Heart right ventricle (tissue), 16 donors: ENCODE measurements at places on chromosomes 4 and X. TPM values are rescaled to one million over a fixed set of nuclear protein-coding genes. Genes with fewer than 3 reads are reported as not detected.

GRCh38 chr4:40718586-40718985 is 31.2 kb upstream of the NSUN7 start:
- no peak for DNase-seq

DNA sequence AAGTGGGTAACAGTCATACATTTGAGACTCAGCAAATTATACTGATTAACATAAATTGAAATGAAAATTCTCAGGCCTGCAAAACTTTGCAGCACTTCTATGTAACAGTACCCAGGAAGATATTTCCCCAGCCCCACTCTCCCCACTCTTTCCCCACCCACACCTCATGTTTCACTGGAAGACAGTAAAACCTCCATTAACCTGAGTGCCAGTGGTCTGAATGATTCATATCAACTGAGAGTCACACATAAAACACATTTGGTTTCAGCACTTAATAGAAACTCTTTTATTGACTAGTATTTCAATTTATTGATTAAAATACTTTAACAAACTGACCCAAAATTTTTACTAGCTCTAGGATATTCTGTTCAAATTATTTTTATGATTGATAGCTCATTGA is 6.9 kb downstream of the CXCL6 start:
- DNase-seq = no peak

- DNase-seq = no peak
Observed at GRCh38 chr4:176534566-176534965, 214.8 kb downstream of the SPCS3 start.

- no peak for DNase-seq
Observed at GRCh38 chr4:10640561-10641201, 43.9 kb downstream of the CLNK start.

DNA sequence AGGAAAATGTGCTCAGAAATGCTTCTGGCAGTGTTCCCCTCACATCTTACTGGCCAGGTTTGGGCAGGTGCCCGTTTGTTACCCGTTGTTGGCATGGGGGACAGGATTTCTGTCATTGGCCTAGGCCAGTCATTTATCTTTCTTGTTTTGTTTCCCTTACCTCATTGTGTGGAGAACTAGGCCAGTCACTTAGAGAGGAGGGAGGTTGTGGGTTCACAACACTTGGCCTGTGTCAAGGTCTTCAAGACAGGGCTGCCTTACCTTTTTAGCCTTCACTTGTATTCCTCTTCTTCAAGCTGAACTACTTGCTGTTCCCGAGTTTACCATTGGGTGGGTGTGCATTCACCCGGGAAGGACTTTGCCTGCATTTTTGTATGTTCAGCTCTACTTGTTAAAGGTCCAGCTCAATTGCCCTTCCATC is 17.7 kb downstream of the SNX25 start:
- no peak for DNase-seq

DNA sequence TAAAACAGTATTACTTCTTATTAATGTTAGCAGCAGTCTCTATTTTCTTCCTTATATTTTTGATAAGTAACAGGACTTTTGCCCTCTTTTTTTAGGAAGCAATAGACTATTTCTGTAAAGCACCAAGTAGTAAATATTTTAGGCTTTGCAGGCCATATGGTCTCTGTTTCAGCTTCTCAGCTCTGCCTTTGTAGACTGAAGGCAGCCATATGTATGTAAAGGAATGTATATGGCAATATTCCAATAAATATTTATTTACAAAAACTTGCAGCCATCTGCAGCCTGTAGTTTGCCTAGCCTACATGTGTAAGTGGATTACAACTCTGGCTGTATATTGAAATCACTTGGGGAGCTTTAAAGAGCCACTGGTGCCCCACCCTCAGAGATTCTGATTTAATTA is 15.0 kb downstream of the RADX start:
- no peak for DNase-seq

DNA sequence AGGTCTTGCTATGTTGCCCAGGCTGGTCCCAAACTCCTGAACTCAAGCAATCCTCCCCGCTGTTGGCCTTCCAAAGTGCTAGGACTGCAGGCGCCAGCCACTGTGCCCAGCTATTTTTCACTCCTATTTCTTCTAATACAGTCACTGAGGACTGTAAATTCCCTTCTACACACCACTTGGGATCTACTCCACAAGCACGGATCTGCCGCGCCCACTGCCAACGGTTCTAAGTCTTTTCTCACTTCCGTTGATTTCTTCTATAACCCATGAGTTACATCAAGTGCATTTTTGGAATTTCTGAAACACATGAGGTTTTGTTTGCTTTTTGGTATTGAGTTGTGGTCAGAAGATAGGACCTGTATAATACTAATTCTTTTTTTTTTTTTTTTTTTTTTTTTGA is 48.6 kb downstream of the FAM53A start:
- DNase-seq = no peak

DNA sequence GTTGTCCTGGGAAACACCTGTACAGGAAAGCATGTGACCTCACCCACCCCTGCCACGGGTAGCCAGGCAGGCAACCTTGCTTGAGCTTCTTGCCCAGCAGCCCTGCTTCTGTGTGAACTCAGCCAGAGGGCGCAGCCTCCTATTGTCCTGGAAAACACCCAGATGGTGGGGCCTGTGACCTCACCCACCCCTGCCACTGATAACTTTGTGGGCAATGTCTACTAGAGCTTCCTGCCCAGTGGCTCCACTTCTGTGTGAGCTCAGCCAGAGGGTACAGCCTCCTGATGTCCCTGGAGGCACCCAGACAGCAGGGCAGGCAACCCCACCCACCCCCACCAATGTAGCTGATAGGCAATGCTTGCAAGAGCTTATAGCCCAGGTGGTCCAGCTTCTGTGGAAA is 146.3 kb downstream of the DTHD1 start:
- DNase-seq = no peak

- DNase-seq = peak; percentile 9
Observed at GRCh38 chrX:12138361-12139313, at the start of gene FRMPD4. Gene FRMPD4, plus strand, starts transcription at chrX:12138473. Its CDS starts 499 bp downstream, at chrX:12138972.

GRCh38 chr4:16508968-16509367 is 282.7 kb upstream of the TAPT1 start:
- DNase-seq = no peak

RIPPLY1 gene
- not detected for total RNA-seq

TRO gene
- 1.9 TPM for total RNA-seq

PHOX2B gene
- not detected for total RNA-seq

HS3ST1 gene
- total RNA-seq = 1.1 TPM

PJA1 gene
- 20.2 TPM for total RNA-seq

CXorf38 gene
- 4.3 TPM for total RNA-seq
